ENCODE measurements at places on chromosomes 13 and 19. TPM values are rescaled to one million over a fixed set of nuclear protein-coding genes. Genes with fewer than 3 reads are reported as not detected.
A peak's percentile ranks its signal among the peaks of the same experiment; 100 is the strongest.

Gene CADM4
- polyA plus RNA-seq: 8.3 TPM

Gene IQCN
- polyA plus RNA-seq: 5.5 TPM

DNA sequence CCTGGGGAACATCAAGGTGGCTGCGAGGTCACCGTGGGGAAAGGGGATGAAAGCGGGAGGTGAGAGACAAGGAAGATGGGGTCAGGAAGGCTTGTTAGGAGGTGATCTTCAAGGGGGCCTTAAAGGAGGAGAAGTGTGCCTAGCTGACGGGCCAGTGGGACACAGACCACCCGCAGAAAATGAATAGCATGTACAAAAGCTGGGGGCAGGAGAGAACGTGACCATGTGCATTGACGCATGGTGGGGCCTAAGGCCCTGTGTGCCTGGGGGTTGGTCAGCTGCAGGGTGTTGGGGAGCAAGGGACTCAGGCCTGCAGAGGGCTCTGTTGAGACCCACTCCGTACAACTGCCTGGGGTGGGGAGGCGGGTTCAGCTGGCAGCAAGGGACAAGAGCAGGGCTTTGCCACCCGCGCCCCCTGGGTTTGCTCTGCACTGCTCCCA, 5.9 kb downstream of the RAB8A start:
- DNase-seq: no peak

- peak; percentile 70 for DNase-seq
Measured at GRCh38 chr13:59476366-59476765, 687.4 kb downstream of the DIAPH3 start.

- no peak for DNase-seq
Measured at GRCh38 chr13:68292601-68293000, 1062.5 kb upstream of the PCDH9 start.

Data from muscle of back (tissue), 13 donors.